ENCODE measurements at places on chromosomes 6 and 20. TPM values are rescaled to one million over a fixed set of nuclear protein-coding genes. Genes with fewer than 3 reads are reported as not detected.

DNA sequence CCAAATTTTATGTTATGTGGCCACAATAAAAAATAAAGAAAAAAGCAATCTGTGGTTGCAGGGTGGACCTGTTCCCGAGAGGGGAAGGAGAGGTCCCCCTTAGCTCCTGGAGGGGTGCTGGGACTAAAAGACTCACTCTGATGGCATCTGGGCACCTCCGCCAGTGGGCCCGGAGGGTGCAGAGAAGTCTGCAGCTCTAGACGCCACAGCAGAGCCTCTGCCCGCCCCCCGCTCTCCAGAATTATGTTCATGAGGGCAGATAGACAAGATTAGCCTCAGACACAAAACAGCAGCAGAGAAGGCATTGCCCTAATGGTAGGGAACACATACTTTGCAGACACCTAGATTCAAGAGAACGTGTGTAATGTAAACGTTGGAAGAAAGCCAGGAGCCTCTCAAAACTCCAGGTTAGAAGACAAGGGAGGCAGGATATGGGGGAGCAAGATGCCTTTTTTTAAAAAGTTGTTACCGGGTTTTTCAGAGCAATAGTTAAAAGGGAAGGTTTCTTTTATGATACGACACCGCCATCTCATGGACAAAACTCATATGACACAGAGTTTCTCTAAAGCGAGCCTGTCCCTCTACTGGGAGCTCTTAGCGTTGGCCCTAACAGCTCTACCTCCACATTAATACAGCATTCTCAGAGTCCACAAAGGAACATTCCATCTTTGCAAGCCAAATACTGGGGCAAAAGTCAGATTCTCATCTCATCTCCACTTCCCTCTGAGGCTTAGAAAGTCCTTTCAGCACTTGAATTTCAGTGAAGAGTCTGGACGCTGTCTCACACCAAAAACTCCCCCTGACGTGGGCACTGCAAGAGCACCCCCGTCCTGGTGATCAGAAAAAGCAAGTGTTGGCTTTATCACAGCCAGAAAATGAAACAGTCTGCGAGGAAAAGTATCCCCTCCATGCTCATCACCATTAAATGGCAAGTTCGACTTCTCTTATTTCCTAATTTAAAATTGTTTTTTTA is 47.2 kb downstream of the FOXF2 start:
- peak; percentile 21 for DNase-seq

DNA sequence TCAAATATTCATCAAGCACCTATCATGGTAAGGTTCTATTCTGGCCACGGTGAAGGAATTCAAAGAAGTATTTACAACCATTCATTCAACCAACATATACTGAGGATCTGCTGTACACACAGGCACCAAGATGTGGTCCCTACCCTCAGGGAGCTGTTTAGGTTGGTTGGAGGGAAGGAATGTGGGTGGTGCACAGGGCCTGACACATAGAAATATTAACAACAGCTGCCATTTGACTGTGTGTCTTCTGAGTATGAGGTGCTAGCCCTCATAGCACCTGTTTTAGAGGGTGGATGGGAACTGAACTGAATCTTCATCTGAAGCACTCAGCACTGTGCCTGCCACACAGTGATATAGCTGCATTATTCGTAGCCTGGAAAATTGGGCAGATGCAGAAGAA is 7.3 kb downstream of the SNPH start:
- no peak for DNase-seq

- no peak for DNase-seq
Measured at GRCh38 chr20:32165836-32166545, 41.6 kb downstream of the PLAGL2 start.

GRCh38 chr6:36428911-36429310 is 13.7 kb downstream of the PXT1 start:
- no peak for DNase-seq

- DNase-seq, result no peak
Measured at GRCh38 chr6:17705428-17705777, 1.3 kb downstream of the NUP153 start.

The FAM209B gene
- 1.8 TPM for total RNA-seq

All from activated T-helper 2 cell treated with anti-CD3 and anti-CD28 coated beads, Interferon-gamma antibody, Interleukin-2, Interleukin-4, amounts not matched to agents 10 μg/mL and 5 μg/mL and 100 μg/mL, durations not matched to agents 14 hours and 24 hours and 36 hours (primary cell).